ENCODE measurements at places on chromosomes 2 and 18. TPM values are rescaled to one million over a fixed set of nuclear protein-coding genes. Genes with fewer than 3 reads are reported as not detected.

KLHL29 gene
- 37.0 TPM for total RNA-seq

CXCR4 gene
- not detected for total RNA-seq

POTEC gene
- total RNA-seq = not detected

CUL3 gene
- total RNA-seq = 45.0 TPM

GPR155 gene
- 1.8 TPM for total RNA-seq

EMILIN2 gene
- 1.3 TPM for total RNA-seq

TUBB8B gene
- total RNA-seq = 0.68 TPM

ACMSD gene
- total RNA-seq = 0.33 TPM

LRP2 gene
- not detected for total RNA-seq

FIGN gene
- total RNA-seq = 10.3 TPM

REG1B gene
- not detected for total RNA-seq

FSHR gene
- total RNA-seq = not detected

ARHGEF4 gene
- total RNA-seq = 48.8 TPM

CABYR gene
- 10.9 TPM for total RNA-seq

NEU4 gene
- not detected for total RNA-seq

ZNF142 gene
- total RNA-seq = 34.5 TPM

SPC25 gene
- total RNA-seq = 13.2 TPM

BMP10 gene
- under 0.01 TPM for total RNA-seq

GAREM1 gene
- 9.0 TPM for total RNA-seq

ADD2 gene
- not detected for total RNA-seq

PDE11A gene
- total RNA-seq = 0.17 TPM

LOXHD1 gene
- not detected for total RNA-seq

RAX gene
- not detected for total RNA-seq

GPR45 gene
- total RNA-seq = not detected

CIB4 gene
- not detected for total RNA-seq

PKDCC gene
- total RNA-seq = not detected

CIDEA gene
- 1.3 TPM for total RNA-seq

VWA3B gene
- total RNA-seq = not detected

BOLA3 gene
- 20.5 TPM for total RNA-seq

MGAT4A gene
- 4.3 TPM for total RNA-seq

ANKRD30BL gene
- not detected for total RNA-seq

TRAPPC12 gene
- total RNA-seq = 64.7 TPM

EPHA4 gene
- total RNA-seq = 55.5 TPM

WNT10A gene
- under 0.01 TPM for total RNA-seq

NAT8 gene
- not detected for total RNA-seq

SAG gene
- total RNA-seq = not detected

AMER3 gene
- total RNA-seq = not detected

KYNU gene
- total RNA-seq = 0.75 TPM

KCNG2 gene
- 0.17 TPM for total RNA-seq

SKOR2 gene
- not detected for total RNA-seq

ORC4 gene
- 38.9 TPM for total RNA-seq

CDH7 gene
- not detected for total RNA-seq

TMEM247 gene
- not detected for total RNA-seq

CD28 gene
- not detected for total RNA-seq

GREB1 gene
- total RNA-seq = 2.2 TPM

ALPP gene
- not detected for total RNA-seq

DYNAP gene
- not detected for total RNA-seq

CHRND gene
- not detected for total RNA-seq

CSRNP3 gene
- 0.59 TPM for total RNA-seq

MARCO gene
- total RNA-seq = not detected

DPP4 gene
- 7.8 TPM for total RNA-seq

MYOM1 gene
- 0.50 TPM for total RNA-seq

SLC16A14 gene
- 0.51 TPM for total RNA-seq

BUB1 gene
- total RNA-seq = 35.5 TPM

SNTG2 gene
- not detected for total RNA-seq

AKAIN1 gene
- total RNA-seq = not detected

Data from mammary epithelial cell (primary cell).